ENCODE measurements at places on chromosomes 7 and 10. TPM values are rescaled to one million over a fixed set of nuclear protein-coding genes. Genes with fewer than 3 reads are reported as not detected.

Gene PIK3CG
- 57.5 TPM for total RNA-seq

Gene STEAP1
- not detected for total RNA-seq

Gene HTR5A
- total RNA-seq = not detected

Gene UBE2D1
- 14.6 TPM for total RNA-seq

Gene NPY4R
- not detected for total RNA-seq

Gene PLPP4
- total RNA-seq = not detected

Gene FAM20C
- 0.45 TPM for total RNA-seq

Gene NKX2-3
- total RNA-seq = not detected

Gene PAX4
- not detected for total RNA-seq

Gene CDC14C
- total RNA-seq = not detected

Gene ACSM6
- not detected for total RNA-seq

Gene IL6
- total RNA-seq = not detected

Gene BMPR1A
- 17.1 TPM for total RNA-seq

Gene CALHM3
- total RNA-seq = not detected

Gene SERPINE1
- 1.2 TPM for total RNA-seq

Gene STEAP1B
- total RNA-seq = 0.37 TPM

Gene HECW1
- not detected for total RNA-seq

Gene HOXA5
- not detected for total RNA-seq

Gene GIMAP8
- 9.9 TPM for total RNA-seq

Gene WNT2
- not detected for total RNA-seq

Gene ANKRD22
- total RNA-seq = not detected

Gene CALN1
- total RNA-seq = not detected

Gene CPN1
- not detected for total RNA-seq

Gene RNF32
- total RNA-seq = 2.0 TPM

Gene PIP
- total RNA-seq = not detected

Gene SDK1
- total RNA-seq = 0.05 TPM

Gene C1QL3
- 0.09 TPM for total RNA-seq

Gene MCM10
- total RNA-seq = 75.1 TPM

Gene CLCN1
- 0.09 TPM for total RNA-seq

Gene AKR1C1
- 0.12 TPM for total RNA-seq

Gene FAM221A
- 6.1 TPM for total RNA-seq
